ENCODE measurements at places on chromosomes 2 and 18. TPM values are rescaled to one million over a fixed set of nuclear protein-coding genes. Genes with fewer than 3 reads are reported as not detected.

ITGB6 gene
- total RNA-seq = not detected

GRCh38 chr2:108182489-108182888 lies 57.3 kb upstream of the SULT1C3 start:
- DNase-seq = peak; percentile 70
- H3K27me3 ChIP-seq = no peaks in the 10 kb centered on the region
- no peak overlapping the region for H3K27ac ChIP-seq
- no peaks in the 10 kb centered on the region for H3K36me3 ChIP-seq

- peaks cover 17% of the 10 kb centered on the region for H3K27me3 ChIP-seq
- peaks cover 2% of the 10 kb centered on the region for H3K4me1 ChIP-seq
- peak overlapping the region; percentile 66 for H3K4me3 ChIP-seq
- peak; percentile 71 for DNase-seq
These were observed 2.2 kb downstream of the NXPH2 start for GRCh38 chr2:138777996-138778395.

GRCh38 chr2:173898178-173898668 lies 67.0 kb downstream of the SP3 start:
- no peak overlapping the region for H3K4me3 ChIP-seq
- H3K27me3 ChIP-seq = no peaks in the 10 kb centered on the region
- no peak for DNase-seq
- H3K36me3 ChIP-seq = no peaks in the 10 kb centered on the region
- no peaks in the 10 kb centered on the region for H3K4me1 ChIP-seq
- H3K27ac ChIP-seq = no peak overlapping the region

- no peaks in the 10 kb centered on the region for H3K27me3 ChIP-seq
- H3K36me3 ChIP-seq = no peaks in the 10 kb centered on the region
- no peaks in the 10 kb centered on the region for H3K4me1 ChIP-seq
- peak; percentile 10 for DNase-seq
- H3K4me3 ChIP-seq = no peak overlapping the region
These were observed 97.0 kb downstream of the TFCP2L1 start for GRCh38 chr2:121187982-121188411.

All from H9 (cell line).